NB4 (cell line): ENCODE measurements at places on chromosomes 1 and 21.

- no peak for DNase-seq
Measured at GRCh38 chr1:8411803-8412182, 93.9 kb downstream of the SLC45A1 start.

GRCh38 chr1:189654906-189655305 is 822.8 kb downstream of the BRINP3 start:
- DNase-seq: no peak

DNA sequence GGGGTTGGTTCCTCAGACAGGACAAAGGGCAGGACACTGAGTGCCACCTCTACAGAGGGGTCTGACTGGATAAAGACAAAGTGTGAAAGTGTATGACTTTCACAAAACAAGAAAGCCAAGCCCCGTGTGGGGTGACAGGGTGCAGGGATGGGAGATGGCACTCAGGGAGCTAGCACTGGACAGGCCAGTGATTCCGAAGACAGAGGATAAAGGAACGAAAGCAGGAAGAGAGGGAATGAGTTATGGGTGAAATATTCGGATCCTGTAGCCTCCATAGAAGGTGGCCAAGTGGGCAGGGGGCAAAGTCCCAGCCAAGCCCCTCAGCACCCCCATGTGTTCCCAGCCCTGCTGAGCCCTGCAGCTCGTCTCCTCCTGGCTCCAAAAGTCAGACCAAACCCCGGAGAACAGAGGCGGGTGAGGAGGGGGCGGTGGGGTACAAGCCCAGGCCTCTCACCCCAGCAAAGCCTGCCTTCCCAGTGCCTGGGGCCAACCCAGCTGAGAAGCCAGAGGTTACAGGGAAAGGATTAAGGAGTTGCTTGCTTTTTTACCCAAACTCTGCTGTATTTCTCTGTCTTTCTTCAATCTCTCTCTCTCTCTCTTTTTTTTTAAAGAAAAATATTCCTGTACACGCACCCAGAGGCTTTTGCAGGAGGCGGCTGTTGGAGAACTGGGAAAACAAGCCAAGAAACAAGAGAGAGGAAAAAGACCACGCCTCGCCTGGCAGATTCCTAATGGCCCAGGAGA is 14.0 kb upstream of the WASF2 start:
- DNase-seq: no peak

GRCh38 chr1:231055271-231055670 is 15.2 kb upstream of the FAM89A start:
- DNase-seq: no peak

- DNase-seq: no peak
Measured at GRCh38 chr21:27192281-27192949, 225.5 kb upstream of the ADAMTS5 start.

GRCh38 chr1:61636814-61637213 is 88.1 kb downstream of the TM2D1 start:
- no peak for DNase-seq

GRCh38 chr1:31681415-31681814 is 22.4 kb downstream of the COL16A1 start:
- DNase-seq: no peak

- DNase-seq: peak; percentile 97
Measured at GRCh38 chr1:198937231-198938031, 298.6 kb downstream of the PTPRC start.

DNA sequence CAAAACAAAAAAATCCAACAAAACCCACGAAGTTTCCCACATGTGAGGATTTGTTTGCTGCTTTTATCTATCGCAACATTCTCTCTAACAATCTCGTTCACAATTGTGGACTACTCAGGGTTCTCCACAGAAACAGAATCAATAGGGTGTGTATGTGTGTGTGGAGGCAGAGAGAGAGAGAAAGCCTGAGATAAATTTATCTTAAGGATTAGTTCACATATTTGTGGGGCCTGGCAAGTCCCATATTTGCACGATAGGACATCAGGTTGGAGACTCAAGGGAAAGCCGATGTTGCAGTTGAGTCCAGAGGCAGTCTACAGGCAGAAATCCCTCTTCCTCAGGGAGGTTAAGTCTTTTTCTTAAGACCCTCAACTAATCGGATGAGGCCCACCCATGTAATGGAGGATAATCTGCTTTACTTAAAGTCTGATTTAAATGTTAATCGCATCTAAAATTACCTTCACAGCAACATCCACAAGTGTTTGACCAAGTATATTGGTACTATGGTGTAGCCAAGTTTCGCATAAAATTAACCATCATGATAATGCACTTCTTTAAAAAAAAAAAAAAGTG is 31.7 kb downstream of the ADAMTS1 start:
- no peak for DNase-seq

GRCh38 chr1:232110281-232111090 is 483.9 kb downstream of the DISC1 start:
- no peak for DNase-seq

GRCh38 chr1:55623311-55623710 is 408.1 kb upstream of the USP24 start:
- no peak for DNase-seq
